Endothelial cell of umbilical vein (primary cell): ENCODE measurements at places on chromosomes 2 and 18. TPM values are rescaled to one million over a fixed set of nuclear protein-coding genes. Genes with fewer than 3 reads are reported as not detected.

DNA sequence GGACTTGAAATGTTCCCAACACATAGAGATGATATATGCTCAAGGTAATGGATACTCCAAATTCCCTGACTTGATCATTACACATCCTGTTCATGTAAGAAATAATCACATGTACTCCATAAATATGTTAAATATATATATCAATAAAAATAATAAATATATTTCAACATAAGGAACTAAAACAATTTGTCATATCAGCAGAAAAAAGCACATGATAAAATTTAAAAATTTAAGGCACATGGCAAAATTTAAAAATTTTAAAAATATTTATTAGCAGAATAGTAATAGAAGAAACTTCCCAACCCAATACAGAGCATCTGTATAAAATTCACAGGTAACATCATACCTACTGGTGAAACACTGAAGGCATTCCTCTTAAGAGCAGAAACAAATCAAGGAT is 109.6 kb upstream of the KYNU start:
- no peak for DNase-seq

GRCh38 chr2:28432362-28432761 is 39.7 kb downstream of the FOSL2 start:
- no peak for DNase-seq

GRCh38 chr2:85773692-85774091 is 19.9 kb downstream of the ATOH8 start:
- DNase-seq: no peak

DNA sequence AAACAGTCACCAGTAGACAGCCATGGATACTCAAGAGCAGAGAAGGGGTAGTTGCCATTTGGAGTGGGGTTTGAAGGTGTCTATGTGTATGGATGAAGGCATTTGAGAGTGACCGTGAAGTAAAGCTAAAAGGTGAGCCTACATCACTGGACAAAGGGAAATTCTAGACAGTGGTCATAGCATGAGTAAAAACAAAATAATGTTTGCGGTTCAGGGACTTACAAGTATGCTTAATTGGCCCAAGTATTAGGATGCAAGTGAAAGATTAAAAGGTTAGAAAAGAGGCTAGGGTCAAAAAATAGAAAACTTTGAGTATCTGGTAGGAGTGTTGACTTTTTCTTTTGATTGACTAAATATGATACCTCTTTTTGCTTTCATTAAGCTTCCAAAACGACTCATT is 238.1 kb upstream of the SLC8A1 start:
- no peak for DNase-seq

GRCh38 chr2:63983986-63984605 is 35.1 kb downstream of the VPS54 start:
- peak; percentile 24 for DNase-seq

CYS1 gene
- polyA plus RNA-seq: 0.03 TPM in 1 of 2 replicates, not detected in the other

DNA sequence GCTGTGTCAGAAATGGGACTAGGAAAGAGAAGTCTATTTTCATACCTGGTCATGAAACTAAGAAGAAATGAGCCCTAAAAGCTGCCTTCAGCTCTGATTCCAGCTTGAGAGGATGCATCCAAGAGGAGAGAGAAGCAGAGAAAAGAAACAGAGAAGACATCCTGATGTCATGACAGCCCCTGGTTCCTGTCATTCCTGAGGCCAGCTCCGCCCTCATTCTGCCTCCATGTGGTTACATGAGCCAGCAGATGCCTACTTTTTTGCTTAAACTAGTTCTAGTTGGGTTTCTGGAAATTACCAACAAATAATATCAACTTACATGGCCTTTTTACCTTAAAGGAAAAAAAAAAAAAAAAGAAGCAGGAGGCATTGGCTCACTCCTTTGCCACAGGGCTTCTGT is 14.1 kb upstream of the ACKR3 start:
- DNase-seq: no peak

DNA sequence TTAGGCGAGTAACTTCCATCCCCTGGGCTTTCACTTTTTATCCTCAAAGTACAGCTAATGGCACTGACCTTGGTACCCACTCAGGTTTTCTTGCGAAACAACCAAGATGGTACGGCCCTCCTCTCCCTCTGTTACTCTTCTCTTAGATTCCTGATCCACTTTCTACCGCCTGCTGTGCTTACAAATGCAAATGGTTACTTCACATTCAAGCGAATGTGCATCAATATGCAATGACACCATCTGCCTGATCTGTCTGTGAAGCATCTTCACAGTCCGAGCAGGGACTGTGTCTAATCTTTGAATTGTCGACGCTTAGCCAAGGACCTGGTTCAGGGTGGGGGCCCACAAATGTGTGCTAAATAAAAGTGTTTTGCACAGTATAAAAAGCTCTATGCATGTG is 112.2 kb downstream of the TRIB2 start:
- DNase-seq: no peak

GRCh38 chr2:9752441-9753275 is 90.6 kb upstream of the TAF1B start:
- no peak for DNase-seq

DNA sequence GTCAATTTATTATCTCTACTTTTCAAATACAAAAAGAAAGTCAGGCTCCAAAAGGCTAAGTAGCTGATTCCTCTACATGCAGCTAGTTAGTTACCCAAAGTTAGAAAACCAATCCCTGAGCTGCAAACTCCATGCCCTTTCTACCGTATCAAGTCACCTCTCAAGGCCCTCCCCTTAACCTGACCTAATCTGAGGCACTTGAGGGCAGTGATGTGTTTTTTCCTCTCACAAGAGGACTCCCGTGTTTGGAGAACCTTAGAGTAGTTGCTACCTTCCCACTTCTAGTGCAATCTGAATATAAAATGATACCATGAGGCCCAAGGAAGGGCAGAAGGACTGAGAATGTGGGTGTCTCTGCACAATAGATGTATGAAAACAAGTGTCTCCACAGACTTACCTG is 907.9 kb upstream of the CELF4 start:
- DNase-seq: no peak

TXNDC2 gene
- polyA plus RNA-seq: 0.12 TPM in 1 of 2 replicates, not detected in the other

SERPINB3 gene
- not detected in 2 replicates for polyA plus RNA-seq

SLC30A3 gene
- polyA plus RNA-seq: 63.9 and 79.9 TPM in 2 replicates

ASTL gene
- polyA plus RNA-seq: not detected in 2 replicates
